ENCODE measurements at places on chromosomes 3 and 15. TPM values are rescaled to one million over a fixed set of nuclear protein-coding genes. Genes with fewer than 3 reads are reported as not detected.
A peak's percentile ranks its signal among the peaks of the same experiment; 100 is the strongest.

- no peak for DNase-seq
Measured at GRCh38 chr15:48802257-48802656, 8.6 kb downstream of the CEP152 start.

DNA sequence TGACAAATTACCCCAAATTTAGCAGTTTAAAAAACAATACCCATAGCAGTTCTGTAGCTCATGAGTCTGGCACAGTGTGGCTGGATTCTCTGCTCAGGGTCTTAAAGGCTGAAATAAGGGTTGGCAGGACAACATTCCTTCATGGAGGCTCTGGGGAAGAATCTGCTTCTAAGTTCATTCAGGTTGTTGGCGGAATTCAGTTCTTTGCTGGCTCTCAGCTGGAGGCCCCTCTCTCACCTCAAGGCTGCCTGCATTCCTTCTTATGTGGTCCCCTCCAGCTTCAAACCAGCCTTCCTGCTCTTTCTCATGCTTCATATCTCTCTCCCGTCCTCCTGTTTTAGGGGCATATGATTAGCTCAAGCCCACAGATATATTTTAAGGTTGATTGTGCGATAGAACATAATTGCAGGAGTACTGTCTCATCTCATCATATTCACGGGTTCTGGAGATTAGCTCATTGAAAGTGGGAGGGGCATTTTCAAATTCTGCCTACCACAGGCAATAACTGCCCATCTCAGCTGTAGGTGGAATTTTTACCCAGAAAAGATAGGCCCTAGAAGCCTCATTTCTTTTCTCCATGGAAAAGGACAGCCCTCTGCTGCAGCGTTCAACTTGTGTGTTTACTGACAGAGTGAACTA lies 5.6 kb upstream of the ZBTB47 start:
- no peak for DNase-seq

DNA sequence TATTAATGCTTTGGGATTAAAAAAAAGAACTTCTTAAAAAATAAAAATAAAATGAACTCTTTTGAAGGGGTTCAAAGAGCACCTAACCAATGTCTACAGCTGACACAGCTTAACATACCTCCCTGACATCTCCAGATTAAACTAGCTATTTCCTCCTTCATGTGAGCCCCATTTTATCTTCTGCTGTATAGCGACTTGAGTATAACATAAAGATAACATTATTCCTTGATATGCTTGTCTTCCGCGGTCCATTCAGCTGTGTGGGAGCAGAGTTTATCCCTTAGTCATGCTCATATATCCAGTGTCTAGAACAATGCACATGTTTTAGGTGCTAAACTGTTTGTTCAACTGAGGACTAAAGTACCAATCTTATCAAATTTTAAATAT lies 7.8 kb upstream of the CHRM5 start:
- DNase-seq = no peak

GRCh38 chr3:120795959-120796358 lies 53.4 kb downstream of the GTF2E1 start:
- no peak for DNase-seq

GRCh38 chr3:144775551-144775950 lies 803.9 kb downstream of the DIPK2A start:
- peak; percentile 31 for DNase-seq

- DNase-seq = peak; percentile 61
Measured at GRCh38 chr3:184771301-184772127, 40.5 kb upstream of the VPS8 start.

DNA sequence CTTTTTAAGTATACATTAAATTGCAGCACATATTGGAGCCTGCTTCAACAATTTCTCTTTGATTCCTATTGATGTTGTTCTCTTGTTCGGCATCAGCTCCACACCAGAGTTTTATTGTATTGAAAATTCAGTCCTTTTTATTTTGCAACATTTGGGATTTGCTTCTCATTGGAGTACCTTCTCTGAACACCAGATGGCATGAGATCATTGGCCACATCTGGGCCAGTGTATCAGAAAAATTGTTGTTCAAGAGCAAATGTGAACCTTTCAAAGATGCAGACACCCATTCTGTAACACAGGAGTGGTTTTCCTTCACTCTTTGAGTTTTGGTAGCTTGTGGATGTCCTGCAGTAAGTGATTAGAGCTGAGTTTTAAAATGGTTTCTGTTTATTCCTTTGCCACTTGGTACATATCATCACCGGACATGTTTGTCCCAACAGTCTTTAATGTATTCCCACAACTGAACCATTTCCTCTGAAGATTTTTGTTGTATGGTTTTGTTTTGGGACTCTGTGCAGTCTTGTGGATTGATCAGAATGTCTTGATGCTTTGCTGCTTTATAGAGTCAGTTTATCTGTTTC lies 96.1 kb downstream of the MCTP2 start:
- DNase-seq = peak; percentile 52

Gene TERC
- polyA plus RNA-seq = 0.35 TPM

DNA sequence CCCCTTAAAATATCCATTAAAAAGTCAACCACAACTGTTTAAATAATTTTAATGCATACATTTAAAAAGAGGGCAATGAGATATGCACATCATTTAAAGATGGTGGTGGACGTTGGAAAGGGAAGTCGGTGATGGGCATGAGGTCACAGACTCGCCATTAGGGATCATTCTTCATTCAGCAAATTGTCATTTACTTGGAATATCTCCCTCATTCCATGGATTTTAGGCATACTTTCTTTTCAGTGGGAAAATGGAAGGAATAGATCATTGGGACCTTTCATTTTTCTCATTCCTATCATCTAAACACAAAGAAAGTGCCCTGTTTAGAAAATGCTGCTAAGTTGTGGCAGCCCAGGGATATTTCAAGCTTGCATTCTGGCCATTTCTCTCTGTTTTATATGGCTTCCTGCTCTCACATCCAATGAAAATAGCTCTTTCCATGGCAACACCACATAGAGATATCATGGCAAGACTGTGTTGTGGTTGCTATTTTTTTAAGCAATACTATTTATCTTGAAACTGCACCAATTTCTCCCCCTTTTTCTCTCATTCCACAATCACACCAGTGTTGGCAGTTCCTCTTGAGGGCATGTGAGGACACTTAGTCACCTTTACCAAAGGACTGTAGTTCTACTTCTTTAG lies 40.7 kb upstream of the LMCD1 start:
- DNase-seq = no peak

Gene IL16
- polyA plus RNA-seq = 4.9 TPM

- no peak for DNase-seq
Measured at GRCh38 chr3:62057339-62058047, 315.9 kb downstream of the FEZF2 start.

- DNase-seq = no peak
Measured at GRCh38 chr3:140273542-140274195, 338.7 kb downstream of the CLSTN2 start.

DNA sequence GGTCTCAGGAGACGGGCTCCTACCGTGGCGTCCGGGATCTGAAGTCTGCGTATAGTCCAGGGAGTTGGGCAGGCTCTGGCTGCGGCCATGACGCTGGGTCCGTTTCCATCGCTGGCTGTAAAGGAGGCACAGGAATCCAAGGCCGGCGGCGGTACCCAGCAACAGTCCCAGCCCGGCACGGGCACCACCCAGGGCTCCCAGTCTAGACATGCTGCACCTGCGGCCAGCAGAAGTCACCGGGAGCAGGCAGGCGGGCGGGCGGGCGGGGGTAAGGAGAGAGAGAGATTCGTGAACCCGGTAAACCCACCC lies 526 bp downstream of the RMDN3 start:
- no peak for DNase-seq
